ENCODE measurements at places on chromosomes 13 and 19. TPM values are rescaled to one million over a fixed set of nuclear protein-coding genes. Genes with fewer than 3 reads are reported as not detected.

GRCh38 chr13:109426690-109426990, 359.7 kb downstream of the IRS2 start:
- no peak for DNase-seq

GRCh38 chr19:29497241-29497640, 28.6 kb upstream of the VSTM2B start:
- peak; percentile 33 for DNase-seq

DNA sequence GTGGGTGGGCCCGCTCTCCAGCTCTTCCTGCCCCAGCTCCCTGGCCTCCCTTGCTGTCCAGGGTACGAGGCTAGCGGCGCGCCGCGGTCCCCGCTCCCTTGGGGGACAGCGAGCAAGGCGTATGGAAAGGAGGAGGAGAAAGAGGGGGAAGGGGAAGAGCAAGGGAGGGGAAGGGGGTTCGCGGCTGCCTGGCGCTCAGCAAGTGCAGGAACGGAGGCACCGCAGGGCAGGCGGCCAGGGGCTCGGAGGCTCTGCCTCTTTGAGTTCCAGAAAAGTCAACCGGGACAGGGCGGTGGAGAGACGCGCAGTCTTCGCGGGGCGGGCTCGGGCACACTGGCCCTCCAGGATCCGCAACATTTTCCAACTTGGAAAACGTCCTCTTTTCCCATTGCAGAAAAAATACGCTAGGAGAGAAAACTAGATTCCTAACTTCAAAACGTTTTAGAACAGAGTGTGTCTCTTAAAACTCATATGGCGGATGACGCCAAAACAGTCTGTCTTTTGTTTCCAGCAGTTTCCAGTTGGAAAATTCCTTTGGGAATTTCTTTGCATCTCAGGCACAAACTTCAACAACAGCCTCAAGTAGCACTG, 23.1 kb upstream of the TNFRSF19 start:
- no peak for DNase-seq

DNA sequence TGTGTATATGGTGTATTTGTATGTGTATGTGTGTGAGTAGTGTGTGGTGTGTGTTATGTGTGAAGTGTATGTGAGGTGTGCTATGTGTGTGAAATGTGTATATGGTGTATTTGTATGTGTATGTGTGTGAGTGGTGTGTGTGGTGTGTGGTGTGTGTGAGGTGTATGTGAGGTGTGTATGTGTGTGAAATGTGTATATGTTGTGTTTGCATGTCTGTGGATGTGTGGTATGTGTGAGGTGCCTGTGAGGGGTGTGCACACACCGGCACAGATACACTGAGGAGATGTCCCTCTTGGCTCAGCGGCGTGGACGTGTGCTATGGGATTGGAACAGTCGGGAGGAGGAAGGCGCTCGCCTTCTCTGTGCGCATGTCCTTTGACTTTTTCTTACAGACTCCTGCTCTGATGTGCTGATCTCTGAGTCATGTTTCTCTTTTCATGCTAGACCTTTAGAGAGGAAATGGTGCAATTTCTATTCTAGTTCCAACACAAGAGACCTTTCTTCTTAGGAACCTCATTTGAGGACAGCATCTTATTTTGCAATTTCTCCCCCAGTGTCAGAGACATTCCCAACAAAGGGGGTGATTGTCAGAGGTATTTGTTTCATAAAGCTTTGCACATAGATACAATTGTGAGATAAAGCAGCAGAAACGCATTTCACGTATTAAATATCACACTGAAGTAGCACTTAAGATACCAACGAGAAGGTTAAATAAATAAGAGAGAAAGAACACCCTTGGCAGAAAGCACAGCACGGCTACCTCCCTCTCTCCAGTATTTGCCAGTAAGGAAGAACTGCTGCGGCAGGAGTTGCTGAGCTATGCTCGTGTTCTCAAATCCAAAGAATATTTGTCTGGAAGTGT, 11.3 kb upstream of the TNFRSF19 start:
- DNase-seq, result no peak

The GIPC3 gene
- total RNA-seq, result 1.8 TPM

Measured in mesenteric fat pad (tissue), 1 donor.